ENCODE measurements at places on chromosomes 3 and 15. TPM values are rescaled to one million over a fixed set of nuclear protein-coding genes. Genes with fewer than 3 reads are reported as not detected.

GRCh38 chr3:42720126-42720525, 17.5 kb upstream of the HHATL start:
- DNase-seq = no peak

DNA sequence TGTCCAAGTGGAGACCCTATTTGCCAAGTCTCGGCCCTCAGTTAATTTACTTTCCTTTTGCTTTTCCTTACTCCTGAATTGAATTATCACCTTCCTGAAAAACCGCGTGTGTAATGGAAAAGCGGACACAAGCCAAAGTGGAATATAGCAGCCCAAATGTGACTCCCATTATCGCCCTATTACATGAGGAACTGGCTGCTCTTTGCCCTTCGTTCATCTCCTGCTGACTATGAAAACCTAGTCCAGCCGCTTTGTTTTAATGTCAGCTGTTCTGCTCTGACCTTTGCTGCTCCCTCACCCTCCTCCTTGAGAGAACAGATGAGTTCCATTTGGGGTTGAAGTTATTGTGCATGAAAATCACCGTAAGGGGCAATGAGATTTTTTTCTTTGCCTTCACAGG, 632.7 kb upstream of the SUCLG2 start:
- no peak for DNase-seq

DNA sequence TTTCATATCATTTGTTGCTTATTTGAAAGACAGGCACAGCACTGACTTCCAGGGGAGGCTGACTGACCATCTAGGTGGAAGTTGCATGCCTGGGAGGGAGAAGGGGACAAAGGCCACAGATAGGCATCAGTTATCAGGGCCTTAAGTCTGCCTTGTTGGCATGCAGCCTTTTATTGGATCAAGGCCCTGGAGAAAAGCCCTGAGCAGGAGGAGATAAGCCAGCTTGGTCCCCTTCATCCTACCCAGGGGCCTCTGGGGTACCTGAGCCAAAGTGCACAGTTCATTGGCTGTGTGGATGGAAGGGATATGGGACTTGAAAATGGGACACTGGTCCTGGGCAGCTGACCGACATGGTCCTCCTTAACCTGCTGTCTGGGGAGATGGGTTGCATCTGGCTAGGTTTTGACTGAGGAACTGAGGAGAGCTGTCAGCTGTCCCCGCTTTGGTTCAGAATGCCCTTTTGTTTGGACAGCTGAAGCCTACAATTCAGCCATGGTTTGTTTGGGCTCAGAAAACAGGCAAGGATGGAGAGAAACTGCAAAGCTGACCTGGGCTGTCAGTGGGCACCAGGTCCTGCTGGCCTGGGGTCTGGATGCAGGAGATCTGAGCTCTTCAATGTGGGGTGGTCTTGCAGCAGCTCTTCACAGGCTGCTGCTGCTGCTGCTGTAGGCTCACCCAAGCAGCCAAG, 60.0 kb downstream of the FLNB start:
- DNase-seq = no peak

DNA sequence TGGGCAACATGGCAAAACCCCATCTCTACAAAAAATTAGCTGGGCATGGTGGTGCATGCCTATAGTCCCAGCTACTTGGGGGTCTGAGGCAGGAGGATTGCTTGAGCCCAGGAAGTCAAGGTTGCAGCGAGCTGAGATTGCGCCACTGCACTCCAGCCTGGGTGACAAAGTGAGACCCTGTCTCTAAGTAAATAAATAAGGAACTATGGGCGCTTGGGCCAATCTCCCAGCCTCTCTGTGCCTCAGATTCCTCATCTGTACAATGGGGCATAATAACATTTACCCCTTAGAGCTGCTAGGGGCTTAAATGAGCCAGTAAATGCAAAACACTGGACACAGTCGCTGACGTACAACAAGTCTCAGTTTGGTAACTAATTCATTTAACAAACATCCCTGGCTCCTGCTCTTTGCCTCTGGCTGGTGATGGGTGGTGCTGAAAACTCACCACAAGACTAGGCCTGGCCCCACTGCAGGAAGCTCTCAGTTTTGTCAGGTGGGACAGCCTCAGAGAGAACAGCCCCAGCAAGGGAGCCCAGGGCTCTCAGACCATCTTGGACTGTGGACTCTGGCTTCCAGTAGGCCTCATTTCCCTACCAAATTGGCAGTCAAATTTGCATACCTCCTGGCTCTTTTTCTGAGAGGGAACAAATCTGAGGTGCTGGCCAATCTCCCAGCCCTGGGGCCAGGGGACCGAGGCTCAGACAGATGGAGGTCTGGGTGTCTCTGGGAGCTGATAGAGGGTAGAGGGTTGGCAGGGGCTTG, 6.4 kb upstream of the TBC1D2B start:
- DNase-seq = no peak

Gene TTLL13
- 0.32 TPM for total RNA-seq

Gene KCNAB1
- total RNA-seq = 2.3 TPM

Gene SV2B
- total RNA-seq = 2.1 TPM

Data from esophagus muscularis mucosa (tissue), 4 donors.